ENCODE measurements at places on chromosomes 7 and 10.

DNA sequence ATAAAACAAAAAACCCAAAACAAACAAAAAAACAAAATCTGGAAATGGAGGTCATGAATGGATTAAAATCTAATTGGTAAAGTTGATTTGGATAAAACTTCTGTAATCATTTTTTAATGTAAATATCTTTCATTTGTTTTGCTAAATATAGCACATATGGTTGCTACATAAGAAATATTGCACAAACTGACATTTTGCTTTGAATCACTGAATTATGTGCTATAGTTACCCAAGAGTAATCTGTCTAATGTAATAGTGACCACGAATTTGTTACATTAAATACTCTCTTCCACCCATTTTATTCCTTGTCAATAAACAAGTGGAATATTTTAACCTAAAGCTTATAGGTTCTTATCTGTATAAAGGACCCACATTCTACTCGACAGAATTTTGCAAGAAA, 6.2 kb downstream of the CFAP58 start:
- DNase-seq, result no peak

- no peak for DNase-seq
Observed at GRCh38 chr10:101130141-101130540, 959 bp upstream of the TLX1 start.

- no peak for DNase-seq
Observed at GRCh38 chr7:16350634-16351033, 70.7 kb downstream of the CRPPA start.

DNA sequence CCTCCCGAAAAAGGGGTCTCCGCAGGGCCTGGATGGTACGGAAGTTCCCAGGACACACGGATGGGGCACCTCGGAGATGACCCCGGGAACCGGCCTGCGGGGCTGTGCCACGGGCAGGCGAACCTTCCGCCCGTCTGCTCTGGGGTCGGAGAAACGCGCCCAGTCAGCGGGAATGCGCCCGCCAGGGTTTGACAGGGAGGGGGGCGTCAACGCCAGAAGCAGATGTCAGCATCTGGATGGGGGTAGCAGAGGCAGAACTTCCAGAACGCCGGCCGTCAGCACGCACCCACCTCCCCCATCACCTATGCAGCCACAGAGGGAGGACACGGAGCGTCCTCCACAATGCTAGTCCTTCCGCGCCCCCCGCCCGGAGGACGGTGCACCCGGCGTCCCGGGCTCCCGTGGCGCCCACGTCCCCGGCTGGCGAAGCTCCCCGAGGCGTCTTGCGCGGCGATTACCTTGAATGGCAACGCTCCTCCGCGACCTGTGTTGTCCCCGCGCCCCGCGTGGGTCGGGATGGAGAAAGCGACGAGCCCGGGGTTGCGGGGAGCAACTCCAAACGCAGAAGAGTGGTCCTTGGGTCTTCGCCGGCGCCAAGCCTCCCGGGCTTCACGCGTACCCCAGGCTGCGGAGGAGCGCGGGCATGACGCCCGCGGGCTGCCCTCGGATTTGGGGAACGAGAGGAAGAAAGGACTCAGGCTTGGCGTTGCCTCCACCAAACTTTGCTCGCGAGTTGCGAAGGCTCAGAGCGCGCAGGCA, 561 bp downstream of the FGFR2 start:
- no peak for DNase-seq

GRCh38 chr7:5470816-5471215, 47.2 kb upstream of the TNRC18 start:
- DNase-seq, result no peak

- DNase-seq, result peak; percentile 58
Observed at GRCh38 chr10:73876971-73877370, 2.6 kb upstream of the CAMK2G start.
